ENCODE measurements at places on chromosomes 16 and 17.

DNA sequence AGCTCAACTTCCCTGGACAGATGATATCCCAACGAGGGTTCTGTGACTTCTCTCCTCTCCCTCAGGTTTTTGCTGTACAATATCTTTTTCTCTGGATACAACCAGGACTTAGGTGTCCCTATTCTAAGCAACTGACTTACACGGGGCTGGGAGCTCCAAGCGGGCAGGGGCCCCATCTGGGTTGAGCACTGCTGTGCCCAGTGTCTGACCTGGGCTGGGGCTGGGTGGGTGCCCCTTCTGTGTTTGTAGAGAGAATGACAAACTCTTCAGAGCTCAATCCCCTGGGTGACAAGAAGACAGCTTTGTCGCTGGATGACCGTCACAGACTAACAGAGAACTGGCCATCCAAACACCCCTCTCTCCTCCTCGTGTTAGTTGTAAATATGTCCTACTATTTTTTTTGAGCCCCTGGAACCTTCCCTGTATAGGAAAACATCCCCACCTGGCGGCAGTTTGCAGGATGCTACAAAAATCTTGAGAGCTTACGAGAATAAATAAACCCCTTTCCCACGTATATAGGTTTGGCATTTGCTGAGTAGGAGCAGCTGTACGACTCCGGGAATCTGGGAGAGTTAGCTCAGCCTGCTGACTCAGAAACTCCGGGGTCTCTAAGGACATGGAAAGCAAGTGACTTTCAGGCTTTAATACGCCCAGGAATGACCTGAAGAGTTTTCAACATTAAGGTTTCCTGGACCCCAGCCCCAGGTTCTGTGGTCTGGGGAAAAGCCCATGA is 23.7 kb upstream of the RCVRN start:
- DNase-seq = peak; percentile 58

GRCh38 chr17:47203984-47204721 is 5.0 kb upstream of the MYL4 start:
- DNase-seq = no peak

DNA sequence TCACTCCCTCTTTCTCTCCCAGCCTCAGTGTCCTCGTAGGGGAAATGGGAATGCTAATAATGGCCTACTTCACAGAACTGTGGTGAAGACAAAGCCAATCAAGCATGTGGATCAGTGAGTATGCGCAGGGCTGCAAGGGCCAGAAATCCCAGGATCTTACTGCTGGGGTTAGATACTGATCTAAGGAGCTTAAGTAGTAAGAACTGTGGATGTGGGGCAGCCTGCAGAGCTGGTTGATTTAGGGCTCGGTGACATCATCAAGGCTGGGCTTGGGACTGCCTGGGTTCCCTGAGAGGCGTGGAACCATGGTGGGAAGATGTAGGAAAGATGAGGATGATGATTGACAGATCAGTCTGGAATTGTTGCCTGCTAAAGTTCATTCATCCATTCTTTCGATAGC is 25.6 kb downstream of the GOSR2 start:
- DNase-seq = no peak

- DNase-seq = no peak
These were observed 180.6 kb downstream of the CYB561 start for GRCh38 chr17:63265526-63265925.

DNA sequence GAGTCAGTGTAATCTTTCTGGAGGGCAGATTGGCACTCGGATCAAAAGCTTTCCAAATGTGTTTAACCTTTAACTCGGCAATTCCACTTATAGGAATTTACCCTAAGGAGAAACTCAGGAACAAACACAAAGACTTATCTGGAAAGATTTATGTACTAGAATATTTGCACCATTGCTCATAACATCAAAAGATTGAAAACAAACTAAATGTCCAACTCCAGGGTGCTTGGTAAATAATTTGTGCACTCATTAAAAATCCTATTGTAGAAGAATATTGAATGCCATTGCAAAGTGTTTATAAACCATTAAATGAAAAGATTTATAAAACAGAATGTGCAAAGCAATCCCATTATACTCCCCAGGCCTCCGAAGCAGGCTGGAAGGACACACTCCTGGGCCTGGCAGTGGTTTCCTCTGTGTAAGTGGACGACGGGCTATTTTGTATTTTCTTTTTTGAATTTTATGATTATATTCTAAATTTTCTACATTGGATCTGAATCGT is 18.7 kb upstream of the RBFOX3 start:
- DNase-seq = no peak

DNA sequence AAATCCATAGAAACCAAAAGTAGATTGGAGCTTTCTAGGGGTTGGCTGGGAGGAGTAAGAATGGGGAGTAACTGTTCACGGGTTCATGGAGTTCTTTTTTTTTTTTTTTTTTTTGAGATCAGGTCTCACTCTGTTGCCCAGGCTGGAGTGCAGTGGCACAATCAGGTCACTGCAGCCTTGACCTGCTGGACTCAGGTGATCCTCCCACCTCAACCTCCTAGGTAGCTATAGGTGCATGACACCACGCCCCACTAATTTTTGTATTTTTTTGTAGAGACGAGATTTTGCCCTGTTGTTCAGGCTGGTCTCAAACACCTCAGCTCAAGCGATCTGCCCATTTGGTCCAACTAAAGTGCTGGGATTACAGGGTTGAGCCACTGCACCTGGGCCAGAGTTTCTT is 1.5 kb downstream of the NMRAL1 start:
- DNase-seq = no peak

- DNase-seq = no peak
These were observed 17.4 kb downstream of the TBC1D24 start for GRCh38 chr16:2492292-2492691.

DNA sequence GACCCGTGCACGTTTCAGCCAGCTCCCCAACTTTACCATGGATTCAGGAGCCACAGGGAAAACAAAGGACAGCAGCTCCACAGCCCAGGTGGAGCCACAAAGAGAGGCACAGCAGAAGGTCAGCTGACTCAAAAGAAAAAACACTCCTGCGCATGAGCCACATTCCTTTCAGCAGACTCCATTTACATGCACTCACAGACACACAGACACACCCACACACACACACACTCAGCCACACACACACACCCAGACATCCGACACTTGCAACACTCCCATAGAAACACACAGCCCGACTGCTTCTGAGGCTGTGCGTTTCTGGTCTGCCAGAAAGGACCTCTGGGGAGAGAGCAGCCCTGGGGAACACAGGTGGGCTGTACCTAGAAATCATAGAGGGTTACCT is 2335.5 kb downstream of the TP53TG3F start:
- DNase-seq = no peak

GRCh38 chr17:8939496-8940334 is 25.8 kb downstream of the PIK3R5 start:
- no peak for DNase-seq
